Stimulated activated CD4-positive, alpha-beta T cell treated with anti-CD3 and anti-CD28 coated beads, Interleukin-12 subunit alpha, Interleukin-12 subunit beta, amount 100 ng/mL, for 48 hours (primary cell): ENCODE measurements at places on chromosomes 1 and 21.

- DNase-seq: no peak
Measured at GRCh38 chr21:37562920-37563640, 196.5 kb downstream of the DYRK1A start.

- DNase-seq: no peak
Measured at GRCh38 chr1:50667272-50667671, 244.0 kb upstream of the DMRTA2 start.

GRCh38 chr1:2555634-2556276 lies 416 bp upstream of the TNFRSF14 start:
- DNase-seq: peak; percentile 73

GRCh38 chr1:153842006-153842471 lies 66.8 kb downstream of the SLC27A3 start:
- no peak for DNase-seq

DNA sequence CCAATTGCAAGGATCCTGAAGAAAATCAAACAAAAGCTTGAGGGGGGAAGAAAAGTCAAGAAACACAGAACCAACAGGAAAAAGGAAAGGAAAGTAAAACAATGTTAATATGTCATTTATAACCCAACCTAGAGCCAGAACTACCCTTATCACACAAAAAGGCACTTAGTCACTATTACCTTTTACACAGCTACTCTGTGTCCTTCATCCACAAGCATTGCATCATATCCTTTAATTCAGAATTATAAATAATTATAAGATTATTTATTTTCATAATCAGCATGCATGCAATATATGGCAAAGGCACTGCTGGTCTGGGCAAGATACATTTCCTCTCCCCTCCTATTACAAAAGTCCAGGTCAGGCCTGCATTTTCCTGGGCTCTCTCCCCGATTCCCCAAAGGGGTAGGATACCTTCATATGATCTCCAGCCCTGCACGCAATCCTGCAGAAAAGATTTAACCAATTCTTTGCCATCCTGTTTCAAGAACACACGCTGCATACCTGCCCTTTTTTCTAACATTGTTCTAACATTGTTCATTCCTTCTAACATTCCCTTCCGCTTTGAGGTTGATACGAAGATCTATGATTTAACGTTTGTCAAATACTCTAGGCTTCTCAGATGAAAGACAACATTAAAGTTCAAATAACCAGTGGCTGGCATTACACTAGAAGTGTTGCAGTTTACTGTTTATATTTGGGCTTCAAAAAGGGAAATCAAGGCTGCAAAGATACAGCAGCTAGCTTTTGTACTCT lies 4.3 kb downstream of the PTPN14 start:
- no peak for DNase-seq

DNA sequence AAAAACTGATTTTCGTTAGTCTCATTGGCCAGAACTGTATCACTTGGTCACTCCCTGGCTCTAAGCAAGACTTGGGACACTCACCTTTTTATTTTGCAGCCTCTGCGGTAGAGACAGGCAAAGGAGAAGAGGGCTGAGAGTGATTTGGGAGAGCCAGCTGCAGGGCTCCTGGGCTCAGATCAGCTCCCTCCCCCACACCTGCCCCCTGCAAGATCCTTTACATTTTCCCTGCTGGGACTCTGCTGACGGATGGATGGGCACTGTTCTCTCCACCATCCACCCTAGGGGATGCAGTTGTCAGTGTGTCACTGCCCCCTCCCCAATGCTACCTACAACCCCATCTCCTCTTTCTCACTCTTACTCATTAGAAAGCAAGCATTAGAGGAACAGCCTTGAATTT lies 301.1 kb upstream of the KAZN start:
- no peak for DNase-seq

DNA sequence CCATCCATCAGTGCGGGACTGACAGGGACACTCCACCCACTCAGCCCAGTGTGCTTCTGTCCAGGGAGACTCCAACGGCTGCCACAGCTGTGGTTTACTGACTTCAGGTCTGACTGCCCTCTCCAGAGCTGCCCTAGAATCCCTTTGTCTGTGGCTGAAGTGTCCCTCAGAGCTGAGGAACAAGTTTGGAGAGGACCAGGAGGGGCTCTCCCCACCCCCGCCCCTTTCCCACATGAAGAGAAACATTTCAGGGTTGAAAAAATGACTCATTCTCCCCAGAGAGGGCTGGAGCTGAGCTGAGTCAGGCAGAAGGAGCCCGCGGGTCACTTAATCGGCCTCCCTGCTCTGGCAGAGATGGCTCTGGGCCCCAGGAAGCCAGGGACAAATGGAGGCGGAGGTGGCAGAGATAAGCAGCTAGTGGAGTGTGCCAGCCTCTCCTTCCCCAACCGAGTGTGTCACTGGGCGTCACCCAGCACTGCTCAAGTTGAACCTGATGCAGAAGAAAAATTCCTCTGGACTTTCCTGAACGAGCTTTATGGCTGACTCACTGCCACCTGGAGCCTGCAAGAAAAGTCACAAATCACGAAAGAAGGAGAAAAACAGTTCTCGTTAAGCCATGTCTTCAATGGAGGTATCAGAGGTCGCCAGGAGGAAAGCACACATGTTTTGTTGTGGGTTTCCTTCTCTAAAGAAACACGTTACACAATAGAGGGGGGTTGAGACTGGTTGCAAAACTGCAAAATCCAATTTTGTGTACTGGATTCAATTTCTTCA lies 34.3 kb upstream of the ECE1 start:
- peak; percentile 79 for DNase-seq

GRCh38 chr1:24900985-24901781 lies 28.9 kb downstream of the RUNX3 start:
- DNase-seq: no peak
